ENCODE measurements at places on chromosomes 5 and 9.

DNA sequence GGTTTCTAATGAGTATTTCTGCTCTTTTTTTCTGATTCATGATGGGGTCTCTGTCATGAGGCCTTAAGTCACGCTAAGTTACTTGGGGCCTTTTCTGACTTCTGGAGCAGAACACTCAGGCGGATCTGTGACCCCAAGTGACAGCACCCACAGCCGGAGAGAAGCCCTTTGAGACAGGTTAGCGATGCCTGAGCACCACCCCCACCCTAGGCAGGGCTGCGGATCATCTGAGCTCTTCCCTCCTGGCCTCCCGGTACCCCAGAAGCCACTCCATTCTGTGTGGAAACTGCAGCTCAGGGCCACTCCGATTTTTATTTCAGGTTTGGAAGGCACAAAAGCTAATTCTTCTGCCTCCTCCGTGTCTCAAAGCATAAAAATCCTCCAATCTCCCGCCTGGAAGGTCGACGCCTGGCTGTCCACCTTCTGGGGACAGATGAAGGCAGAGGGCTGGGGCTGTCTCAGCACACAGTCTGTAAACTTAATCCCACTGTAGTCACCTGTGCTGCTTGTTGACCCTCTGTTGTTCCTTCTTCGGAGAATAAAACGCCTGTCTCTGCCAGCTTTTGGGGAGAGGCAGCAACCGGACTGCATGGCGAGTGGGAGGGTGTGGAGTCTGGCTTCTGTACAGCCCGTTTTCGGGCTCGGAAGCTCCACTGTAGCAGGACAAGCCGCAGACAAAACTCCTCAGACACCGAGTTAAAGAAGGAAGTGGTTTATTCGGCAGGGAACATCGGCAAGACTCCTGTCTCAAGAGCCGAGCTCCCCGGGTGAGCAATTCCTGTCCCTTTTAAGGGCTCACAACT is 88.8 kb downstream of the SPRY4 start:
- no peak for DNase-seq

DNA sequence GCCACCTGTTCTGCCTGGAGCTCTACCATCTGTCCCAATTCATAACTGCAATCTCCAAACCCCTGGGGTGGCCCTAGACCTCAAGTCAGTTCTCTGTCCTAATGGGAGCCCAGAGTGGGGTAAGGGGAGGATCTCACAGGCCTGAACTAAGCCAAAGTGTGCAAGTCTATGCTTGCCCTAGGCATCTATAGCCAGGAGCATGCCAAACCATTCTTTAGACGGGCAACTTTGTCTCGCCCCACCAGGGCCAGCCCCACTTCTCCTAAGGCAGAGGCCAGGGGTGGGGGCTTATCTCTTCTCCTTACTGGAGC is 3.3 kb downstream of the ACSL6 start:
- DNase-seq = no peak

GRCh38 chr5:178530526-178530925 is 59.7 kb downstream of the COL23A1 start:
- no peak for DNase-seq

- DNase-seq = no peak
Measured at GRCh38 chr5:81450940-81451339, 57.0 kb upstream of the ACOT12 start.

DNA sequence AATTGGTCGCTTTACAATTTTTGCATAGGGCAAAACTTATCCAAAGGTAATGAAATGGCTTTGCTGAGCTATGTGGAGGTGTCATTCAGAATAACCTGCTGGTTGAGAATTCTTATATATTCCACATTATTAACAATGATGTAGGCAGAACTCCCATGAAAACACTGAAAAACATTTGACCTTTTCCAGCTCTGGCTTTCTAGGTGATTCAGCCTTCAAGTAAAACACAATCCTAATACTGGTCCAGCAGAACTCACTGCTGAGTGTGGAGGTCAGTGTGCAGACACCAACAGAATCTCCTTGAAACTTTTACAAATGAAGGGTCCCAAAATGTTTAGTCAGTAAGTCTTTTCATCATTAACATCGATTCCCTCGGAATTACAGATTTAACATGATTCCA is 162.0 kb upstream of the EFNA5 start:
- DNase-seq = no peak

GRCh38 chr5:35117967-35118366 is 70.2 kb upstream of the AGXT2 start:
- no peak for DNase-seq

- DNase-seq = no peak
Measured at GRCh38 chr5:138565100-138565821, 9.9 kb downstream of the HSPA9 start.

DNA sequence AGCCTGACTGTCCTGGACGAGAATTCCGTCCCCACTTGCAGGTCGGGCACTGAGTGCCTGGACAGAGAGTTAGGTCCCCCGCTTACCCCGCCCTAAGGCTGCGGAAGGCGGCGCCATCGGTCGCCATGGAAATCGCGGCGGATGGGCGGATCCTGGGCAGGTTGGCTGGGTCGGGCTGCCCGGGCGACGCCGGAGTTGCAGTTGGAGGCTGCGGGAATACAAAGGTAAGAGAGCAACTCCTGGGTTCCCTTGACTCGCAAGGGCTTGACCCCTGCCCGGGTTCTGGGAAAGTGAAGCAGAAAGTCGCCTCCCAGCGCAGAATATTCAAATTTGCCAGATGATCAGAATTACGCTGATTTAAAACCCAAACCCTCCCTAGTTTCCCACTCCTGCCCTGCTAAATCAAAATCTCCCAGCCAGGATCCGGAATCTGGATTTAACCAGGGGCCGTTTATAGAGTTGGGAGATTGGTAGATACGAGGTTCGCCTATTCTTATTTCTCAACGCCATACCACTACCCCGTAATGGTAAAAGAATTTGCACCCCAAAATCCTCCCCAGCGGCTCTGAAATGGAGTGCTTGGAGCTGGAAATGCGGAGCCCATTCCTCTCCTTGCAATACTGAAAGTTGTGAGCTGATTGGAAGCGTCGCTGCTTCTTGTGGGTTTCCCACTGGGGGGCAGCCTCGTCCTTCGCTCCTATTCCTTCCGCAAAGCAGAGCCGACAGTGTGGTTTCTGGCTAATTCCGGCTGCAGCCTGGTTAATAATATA is 156.4 kb upstream of the RASEF start:
- DNase-seq = no peak

- no peak for DNase-seq
Measured at GRCh38 chr5:54900984-54901725, 84.2 kb downstream of the ESM1 start.

DNA sequence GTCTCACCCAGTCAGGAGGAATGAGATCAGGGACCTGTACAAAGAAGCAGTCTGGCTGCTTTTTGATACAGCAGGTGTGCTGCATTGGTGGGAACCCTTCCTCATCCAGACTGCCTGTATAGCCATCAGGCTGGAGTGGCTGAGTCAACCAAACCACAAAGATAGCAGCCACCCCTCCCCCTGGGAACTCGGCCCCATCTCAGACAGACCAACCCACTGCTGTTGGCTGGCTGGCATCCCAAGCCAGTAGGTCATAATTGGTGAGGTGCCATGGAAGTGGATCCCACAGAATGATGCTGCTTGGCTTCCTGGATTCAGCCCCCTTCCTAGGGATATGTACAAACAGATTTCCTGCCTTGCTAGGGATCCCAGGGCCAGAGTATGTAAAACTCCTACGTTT is 60.9 kb downstream of the YTHDC2 start:
- DNase-seq = no peak

GRCh38 chr9:129317179-129318011 is 139.3 kb upstream of the IER5L start:
- no peak for DNase-seq

DNA sequence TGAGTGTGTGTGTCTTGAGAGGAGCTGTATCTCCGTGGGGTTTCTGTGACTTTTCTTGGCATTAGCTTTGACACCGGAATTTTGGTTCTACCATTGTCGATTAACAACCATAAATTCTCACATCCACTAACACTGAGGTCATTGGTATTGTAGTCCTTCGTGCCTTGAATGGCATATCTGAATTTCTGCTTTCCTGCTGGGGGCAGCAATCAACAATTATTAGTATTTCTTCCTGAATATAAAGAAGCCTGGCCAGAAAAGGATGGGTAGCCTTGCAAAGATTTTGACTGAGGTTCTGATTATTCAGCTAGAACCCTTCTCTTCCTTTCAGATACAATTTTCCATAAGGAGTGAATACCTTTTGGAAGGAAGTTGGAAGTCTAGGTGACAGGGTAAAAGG is 33.5 kb upstream of the SHOC1 start:
- DNase-seq = no peak

DNA sequence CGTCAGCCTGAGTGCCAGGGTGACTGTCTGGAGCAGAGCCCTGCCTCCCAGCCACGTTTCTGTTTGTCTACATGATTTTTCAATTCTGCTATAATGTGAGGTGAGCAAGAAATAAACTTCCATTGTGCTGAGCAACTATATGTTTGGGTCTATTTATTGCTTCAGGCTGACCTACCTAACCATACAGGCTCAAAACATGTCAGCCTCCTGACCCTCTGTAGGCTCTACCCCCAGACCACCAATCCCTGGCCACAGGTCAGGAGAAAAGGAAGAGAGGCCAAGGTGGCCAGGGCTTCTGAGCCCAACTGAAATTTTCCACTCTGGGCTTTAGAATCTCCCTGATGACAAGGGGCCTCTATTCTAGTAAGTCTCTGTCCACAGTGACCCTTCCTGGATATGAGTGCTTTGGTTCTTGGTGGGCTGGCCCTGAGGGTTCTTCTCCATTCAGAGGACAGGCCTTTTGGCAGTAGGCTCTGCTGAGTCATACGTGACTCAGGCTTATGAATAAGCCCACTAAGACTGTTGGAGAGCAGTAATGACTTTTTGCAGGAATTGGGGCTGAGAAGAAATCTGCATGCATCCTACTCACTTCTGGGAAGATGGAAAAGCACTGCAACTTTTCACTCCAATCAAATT is 117.2 kb upstream of the TBCA start:
- DNase-seq = no peak

- no peak for DNase-seq
Measured at GRCh38 chr5:14145435-14146334, 2.5 kb downstream of the TRIO start.

GRCh38 chr5:110752953-110753352 is 14.1 kb downstream of the SLC25A46 start:
- DNase-seq = no peak

GRCh38 chr9:35142037-35142436 is 19.8 kb upstream of the UNC13B start:
- DNase-seq = no peak

DNA sequence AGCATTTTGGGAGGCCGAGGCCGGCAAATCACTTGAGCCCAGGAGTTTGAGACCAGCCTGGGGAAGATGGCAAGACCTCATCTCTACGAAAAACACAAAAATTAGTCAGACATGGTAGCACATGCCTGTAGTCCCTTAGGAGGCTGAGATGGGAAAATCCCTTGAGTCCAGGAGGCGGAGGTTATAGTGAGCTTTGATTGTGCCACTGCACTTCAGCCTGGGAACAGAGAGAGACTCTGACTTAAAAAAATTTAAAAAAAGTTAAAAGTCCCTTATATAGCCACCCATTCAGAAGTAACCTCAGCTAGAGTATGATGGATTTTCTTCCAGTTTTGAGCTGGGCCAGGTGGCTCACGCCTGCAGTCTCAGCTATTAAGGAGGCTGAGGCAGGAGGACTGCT is 72.4 kb downstream of the UGCG start:
- DNase-seq = no peak

- no peak for DNase-seq
Measured at GRCh38 chr5:149402291-149402690, 23.2 kb upstream of the IL17B start.

DNA sequence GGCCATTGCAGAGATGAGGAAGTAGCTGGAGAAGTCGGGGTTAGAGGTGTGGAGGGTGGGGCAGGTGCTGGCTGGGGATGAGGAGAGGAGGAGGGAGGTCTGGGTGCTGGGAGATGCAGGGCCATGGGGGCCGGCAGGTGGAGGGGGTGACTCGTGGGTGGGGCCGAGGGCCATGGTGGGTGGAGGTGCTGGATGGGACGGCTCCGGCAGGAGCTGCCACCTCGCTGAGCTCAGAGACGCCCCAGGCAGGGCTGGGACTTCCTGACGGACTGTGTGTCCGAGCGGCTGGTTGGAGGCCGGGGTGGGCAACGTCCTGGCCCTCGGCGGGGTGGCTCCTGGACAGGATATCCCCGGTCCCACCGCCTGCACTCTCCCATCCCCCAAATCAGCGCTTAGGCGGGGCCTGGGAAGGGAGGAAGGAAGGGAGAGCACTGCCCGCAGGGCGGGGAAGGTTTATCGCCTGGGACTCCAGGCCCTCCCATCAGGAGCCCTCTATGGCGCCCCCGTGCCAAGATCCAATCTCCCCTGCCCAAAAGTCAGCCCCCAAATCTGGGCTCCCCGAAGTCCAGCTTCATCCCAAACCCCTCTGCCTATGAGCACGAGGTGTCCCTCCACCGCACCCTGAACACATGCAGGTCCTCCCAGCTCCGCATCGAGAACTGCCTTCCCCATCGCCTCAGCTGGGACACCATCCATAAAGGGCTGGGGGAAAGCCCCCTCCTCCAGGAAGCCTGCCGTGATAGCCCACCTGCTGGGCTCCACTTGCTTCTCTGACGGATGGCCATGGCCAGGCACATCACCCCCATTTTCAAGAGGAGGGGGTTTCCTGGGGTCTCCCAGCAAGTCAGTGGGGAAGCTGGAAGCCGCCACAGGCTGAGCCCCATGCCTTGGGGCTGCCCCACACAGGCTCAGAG is 58.3 kb upstream of the NOTCH1 start:
- DNase-seq = no peak

DNA sequence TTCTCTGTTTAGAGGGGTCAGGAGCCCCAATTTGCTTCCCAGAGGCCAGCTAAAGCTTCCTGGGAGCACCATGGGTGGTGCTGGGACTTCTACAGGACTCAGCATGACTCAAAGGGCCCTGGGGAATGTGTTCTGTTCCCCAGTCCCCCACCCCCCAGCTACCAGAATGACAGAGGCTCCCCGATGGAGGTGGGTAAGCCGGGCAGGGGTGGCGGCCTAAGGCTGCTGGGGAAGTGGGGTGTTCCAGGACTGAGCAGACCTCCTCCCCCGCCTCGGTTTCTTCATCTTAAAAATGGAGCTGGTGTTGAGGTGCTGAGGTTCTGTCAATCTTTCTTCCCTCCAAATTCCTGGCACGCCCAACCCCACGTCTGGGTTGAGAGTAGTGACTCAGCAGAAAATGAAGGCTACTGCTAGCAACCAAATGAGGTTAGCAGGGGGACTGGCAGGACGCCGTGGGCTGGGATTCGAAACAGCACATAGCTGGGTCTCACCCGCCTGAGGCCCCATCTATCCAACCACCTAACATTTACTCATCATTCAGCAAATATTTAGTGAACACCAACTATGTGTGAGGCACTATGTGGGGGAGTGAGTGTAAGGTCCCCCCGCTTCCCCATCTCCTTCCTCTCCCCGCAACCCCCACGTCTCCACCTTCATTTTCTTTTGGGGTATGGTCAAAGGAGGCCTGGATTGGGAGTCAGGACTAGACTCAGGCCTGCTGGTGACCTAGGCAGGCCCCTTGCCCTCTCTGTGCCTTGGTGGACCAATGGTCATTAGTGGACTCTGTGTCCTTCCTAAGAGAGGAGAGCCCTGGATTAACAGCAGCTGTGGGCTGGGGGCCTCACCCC is 50.2 kb downstream of the C9orf50 start:
- no peak for DNase-seq

GRCh38 chr5:88279584-88279983 is 10.9 kb upstream of the TMEM161B start:
- DNase-seq = no peak

- no peak for DNase-seq
Measured at GRCh38 chr9:113645978-113646253, 182.4 kb downstream of the RGS3 start.

Measured in stimulated activated CD4-positive, alpha-beta T cell treated with anti-CD3 and anti-CD28 coated beads, Interleukin-12 subunit alpha, Interleukin-12 subunit beta, amount 100 ng/mL, for 4 hours (primary cell).